Ureter (tissue), 1 donor: ENCODE measurements at places on chromosomes 4 and X. TPM values are rescaled to one million over a fixed set of nuclear protein-coding genes. Genes with fewer than 3 reads are reported as not detected.
A peak's percentile ranks its signal among the peaks of the same experiment; 100 is the strongest.

GRCh38 chr4:113355550-113356371 lies 306.3 kb downstream of the ANK2 start:
- DNase-seq, result no peak

- no peak for DNase-seq
These were observed 3.2 kb upstream of the POU3F4 start for GRCh38 chrX:83504721-83505479.

- DNase-seq, result peak; percentile 50
These were observed 580 bp upstream of the PLS3 start for GRCh38 chrX:115560211-115560977.

- no peak for DNase-seq
These were observed 22.3 kb downstream of the FGFR3 start for GRCh38 chr4:1815096-1815996.

The SSX4B gene
- total RNA-seq, result not detected

DNA sequence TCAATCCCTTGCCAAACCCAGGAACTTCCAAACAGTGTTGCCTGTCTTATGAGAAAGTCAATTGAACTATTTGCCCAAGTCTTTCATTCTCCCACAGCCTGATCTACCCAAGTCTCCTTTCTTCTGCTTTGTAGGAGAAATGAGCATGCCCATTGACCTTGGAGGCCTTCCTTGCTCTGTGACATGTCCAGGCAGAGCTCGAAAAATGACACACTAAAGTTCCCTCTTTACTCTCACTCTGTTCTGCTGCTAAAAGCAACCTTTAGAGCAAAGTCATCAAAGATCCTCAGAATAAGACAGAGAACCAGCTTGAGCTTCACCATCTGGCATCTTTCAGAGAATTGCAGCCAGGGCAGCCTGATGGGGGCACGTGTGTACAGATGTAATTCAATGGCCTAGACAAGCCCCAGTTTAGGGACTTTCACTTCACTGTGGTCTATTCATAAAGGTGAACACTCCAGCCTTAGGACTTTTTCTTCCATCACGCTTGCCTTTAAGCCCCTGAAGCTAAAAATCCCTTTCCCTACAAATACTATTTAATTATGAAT lies 136.4 kb downstream of the AMELX start:
- no peak for DNase-seq

- no peak for DNase-seq
These were observed 177.0 kb upstream of the RASGEF1B start for GRCh38 chr4:81648576-81649275.
